SJSA1 (cell line): ENCODE measurements at places on chromosomes 11 and 22. TPM values are rescaled to one million over a fixed set of nuclear protein-coding genes. Genes with fewer than 3 reads are reported as not detected.

DNA sequence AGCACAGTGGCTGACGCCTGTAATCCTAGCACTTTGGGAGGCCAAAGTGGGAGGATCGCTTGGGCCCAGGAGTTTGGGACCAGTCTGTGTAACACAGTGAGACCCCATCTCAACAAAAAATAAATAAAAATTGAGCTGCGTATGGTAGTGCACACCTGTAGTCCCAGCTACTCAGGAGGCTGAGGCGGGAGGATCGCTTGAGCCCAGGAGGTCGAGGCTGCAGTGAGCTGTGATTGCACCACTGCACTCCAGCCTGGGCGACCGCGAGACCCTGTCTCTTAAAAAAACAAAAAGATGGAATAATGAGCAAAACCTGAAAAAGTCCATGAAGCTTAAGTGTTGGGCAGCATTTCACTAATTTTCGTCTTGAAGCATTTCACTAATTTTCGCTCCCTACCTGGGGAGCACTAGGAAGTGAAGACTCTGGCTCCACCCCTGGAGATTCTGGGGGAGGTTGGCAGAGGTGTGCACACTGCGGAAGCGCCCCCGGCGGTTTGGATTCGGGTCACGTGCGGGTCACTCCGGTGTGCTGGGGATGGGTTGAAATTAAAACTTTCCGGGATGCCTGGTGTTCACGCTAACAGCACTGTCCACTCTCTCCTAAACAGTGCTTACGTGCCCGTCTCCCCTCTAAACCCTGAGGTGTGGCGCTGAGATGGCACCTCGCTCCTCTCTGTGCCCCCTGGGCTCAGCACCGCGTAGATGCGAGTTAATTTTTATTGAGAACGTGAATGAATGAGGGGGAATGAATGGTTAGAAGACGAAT lies 906 bp upstream of the NAA40 start:
- H3K27me3 ChIP-seq, result no peaks in the 10 kb centered on the region
- peaks cover 30% of the 10 kb centered on the region for H3K4me1 ChIP-seq
- peak overlapping the region; percentile 60 for H3K4me3 ChIP-seq
- H3K27ac ChIP-seq, result no peak overlapping the region
- H3K36me3 ChIP-seq, result peaks cover 16% of the 10 kb centered on the region

- H3K4me1 ChIP-seq, result peaks cover 7% of the 10 kb centered on the region
- DNase-seq, result peak; percentile 62
- no peak overlapping the region for H3K4me3 ChIP-seq
Observed at GRCh38 chr22:24525416-24526037, 29.4 kb downstream of the GUCD1 start.

- H3K27me3 ChIP-seq, result no peaks in the 10 kb centered on the region
- H3K4me1 ChIP-seq, result no peaks in the 10 kb centered on the region
- no peaks in the 10 kb centered on the region for H3K36me3 ChIP-seq
- H3K4me3 ChIP-seq, result no peak overlapping the region
- no peak for DNase-seq
Observed at GRCh38 chr11:2293984-2294925, 7.5 kb downstream of the C11orf21 start.

DNA sequence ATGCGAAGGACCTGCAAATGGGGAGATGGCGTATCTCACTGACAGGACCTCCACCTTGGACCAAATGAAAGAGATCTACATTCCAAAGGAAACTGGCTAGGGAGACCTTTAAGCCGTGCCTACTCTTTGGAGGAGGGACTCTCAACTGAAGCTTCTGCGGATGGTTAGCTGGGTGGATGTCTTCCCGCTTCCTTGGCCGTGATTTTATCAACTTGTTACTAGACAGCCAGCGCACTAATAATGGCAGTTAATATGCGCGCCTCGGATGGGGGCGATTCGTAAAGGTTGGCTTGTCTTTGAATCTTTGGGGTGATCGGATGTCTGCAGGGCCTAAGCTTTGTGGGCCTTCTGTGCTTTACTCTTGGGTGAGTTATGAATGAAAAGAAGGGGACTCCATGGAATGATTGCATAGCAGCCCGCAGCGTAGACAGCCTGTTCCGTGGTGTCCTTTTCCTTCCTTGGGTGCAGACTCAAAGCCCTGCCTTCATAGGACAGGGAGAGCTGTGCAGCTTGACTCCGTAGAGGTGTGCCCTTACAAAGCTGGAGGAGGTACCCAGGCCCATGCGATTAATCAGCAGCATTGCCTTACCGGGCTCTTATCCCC lies 1.5 kb downstream of the ZNRF3 start:
- H3K4me3 ChIP-seq, result peak overlapping the region; percentile 78
- no peaks in the 10 kb centered on the region for H3K27me3 ChIP-seq
- no peaks in the 10 kb centered on the region for H3K36me3 ChIP-seq
- no peak overlapping the region for H3K27ac ChIP-seq

DNA sequence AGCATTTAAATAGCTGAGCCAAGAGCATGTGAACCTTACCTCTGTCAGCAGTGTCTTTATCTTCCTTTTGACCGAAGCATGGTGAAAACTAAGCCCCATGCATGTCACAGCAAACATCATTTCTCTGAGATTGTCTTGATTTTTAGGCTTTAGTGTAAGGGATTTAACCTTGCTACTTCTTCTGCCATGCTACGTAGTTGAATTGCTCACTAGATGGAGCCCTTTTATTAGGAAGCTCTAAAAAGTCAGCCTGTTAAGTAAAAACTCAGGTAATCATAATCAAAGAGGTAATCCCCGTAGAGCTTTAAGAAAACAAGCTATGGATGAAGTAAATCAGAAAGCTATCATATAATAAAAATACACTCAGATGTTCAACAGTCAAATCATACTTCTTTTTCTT lies 149.5 kb downstream of the PGR start:
- no peak overlapping the region for H3K4me3 ChIP-seq
- no peaks in the 10 kb centered on the region for H3K27me3 ChIP-seq
- H3K36me3 ChIP-seq, result no peaks in the 10 kb centered on the region; the same call in 1 of the 2 replicates
- no peak for DNase-seq

DNA sequence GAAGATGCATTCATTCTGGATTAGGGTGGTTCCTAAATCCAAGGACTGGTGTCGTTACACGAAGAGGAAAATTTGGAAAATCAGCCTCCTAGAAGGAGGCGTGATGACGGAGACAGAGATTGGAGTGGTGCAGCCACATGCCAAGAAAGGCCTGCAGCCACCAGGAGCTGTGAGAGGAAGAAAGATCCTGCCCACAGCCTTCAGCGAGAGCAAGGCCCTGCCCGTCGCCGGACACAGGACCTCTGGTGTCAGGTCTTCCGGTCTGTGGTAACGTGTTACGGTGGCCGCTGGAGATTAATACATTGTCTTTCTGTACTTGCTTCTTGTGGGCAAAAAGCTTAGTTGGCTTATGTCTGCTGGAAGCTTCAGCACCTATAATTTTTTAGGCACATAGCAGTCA lies 1045.8 kb downstream of the BRD1 start:
- no peaks in the 10 kb centered on the region for H3K36me3 ChIP-seq
- H3K4me3 ChIP-seq, result no peak overlapping the region
- H3K4me1 ChIP-seq, result no peaks in the 10 kb centered on the region
- H3K27me3 ChIP-seq, result no peaks in the 10 kb centered on the region

DNA sequence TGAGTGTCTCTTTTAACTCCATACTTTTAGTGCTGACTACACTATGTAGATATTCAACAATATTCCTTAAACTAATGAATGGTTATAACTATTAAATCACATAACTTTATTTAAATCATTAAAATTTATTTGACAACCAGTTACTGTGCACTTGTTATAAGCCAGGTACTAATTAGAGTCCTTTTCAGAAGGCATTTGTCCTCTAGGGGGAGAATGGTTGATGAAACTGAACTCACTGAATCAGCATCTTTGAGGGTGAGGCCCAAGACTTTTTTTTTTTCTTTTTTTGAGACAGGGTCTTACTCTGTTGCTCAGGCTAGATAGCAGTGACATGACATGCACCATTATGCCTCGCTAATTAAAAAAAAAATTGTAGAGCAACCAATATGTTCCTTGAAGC lies 515.6 kb upstream of the CCDC90B start:
- H3K4me1 ChIP-seq, result no peaks in the 10 kb centered on the region
- no peaks in the 10 kb centered on the region for H3K36me3 ChIP-seq
- no peaks in the 10 kb centered on the region for H3K27me3 ChIP-seq
- no peak for DNase-seq
- no peak overlapping the region for H3K27ac ChIP-seq

DNA sequence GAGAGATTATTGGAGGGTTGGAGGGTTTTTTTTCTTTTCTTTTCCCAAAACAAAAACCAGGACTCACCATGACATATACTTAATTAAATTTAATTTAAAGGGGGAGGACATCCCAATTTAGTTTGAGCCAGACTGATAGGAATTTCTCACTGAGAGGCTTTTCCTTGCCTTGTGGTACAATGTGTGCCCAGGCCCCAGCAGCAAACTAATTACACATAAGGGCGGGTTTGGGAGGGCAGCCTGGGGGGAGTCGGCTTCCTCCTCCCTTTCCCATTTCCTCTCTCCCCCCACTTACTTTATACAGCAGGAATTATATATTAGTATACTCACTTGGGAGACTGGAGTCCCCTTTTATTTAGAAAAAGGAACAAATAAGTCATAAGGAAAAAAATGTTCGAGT lies 2.9 kb downstream of the TEAD1 start:
- H3K4me1 ChIP-seq, result peaks cover 44% of the 10 kb centered on the region
- H3K4me3 ChIP-seq, result peak overlapping the region; percentile 96
- H3K27me3 ChIP-seq, result no peaks in the 10 kb centered on the region

DNA sequence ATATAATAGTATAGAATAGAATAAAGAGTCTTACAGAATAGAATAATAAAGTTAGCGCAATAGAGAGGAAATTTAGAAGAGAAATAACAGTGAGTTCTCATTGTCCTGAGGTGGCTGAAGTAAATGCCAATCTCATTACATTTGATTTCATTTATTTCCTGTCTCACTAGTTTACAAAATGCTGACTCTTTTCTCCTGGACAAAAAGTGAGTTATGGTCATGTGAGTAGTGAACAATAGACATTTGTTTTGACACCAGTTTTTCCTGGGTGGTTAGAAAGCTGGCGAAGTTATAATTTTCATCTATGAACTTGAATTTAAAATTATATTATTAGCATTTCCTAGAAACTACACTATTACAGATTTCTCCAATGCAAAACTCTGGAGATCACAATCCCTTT lies 143.7 kb downstream of the TYR start:
- H3K4me1 ChIP-seq, result no peaks in the 10 kb centered on the region
- H3K27me3 ChIP-seq, result no peaks in the 10 kb centered on the region
- DNase-seq, result no peak

- H3K36me3 ChIP-seq, result no peaks in the 10 kb centered on the region
- H3K27me3 ChIP-seq, result no peaks in the 10 kb centered on the region
- no peak overlapping the region for H3K4me3 ChIP-seq
- no peak for DNase-seq
- H3K27ac ChIP-seq, result no peak overlapping the region
Observed at GRCh38 chr11:113043698-113044097, 82.5 kb downstream of the NCAM1 start.

DNA sequence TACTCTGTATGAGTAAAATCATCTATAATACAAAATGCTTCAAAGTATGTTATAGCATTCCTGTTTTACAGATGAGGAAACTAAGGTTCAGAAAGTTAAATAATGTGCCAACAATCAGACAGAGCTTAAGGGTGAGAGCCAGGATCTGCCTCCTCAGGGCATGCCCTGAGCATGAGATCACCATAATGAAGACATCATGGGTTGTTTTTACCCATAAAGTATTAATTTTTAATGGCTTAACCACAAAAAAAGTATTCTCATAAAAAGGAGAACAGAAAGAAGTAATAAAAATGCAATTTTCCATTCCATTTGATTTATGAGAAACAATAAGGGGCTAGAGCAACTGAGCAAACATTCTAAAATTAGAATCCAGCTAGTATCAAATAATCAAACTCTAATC lies 534.3 kb upstream of the ARHGAP42 start:
- peaks cover 15% of the 10 kb centered on the region for H3K4me1 ChIP-seq
- no peaks in the 10 kb centered on the region for H3K27me3 ChIP-seq
- peak overlapping the region; percentile 81; the same call in 1 of the 2 replicates for H3K27ac ChIP-seq
- DNase-seq, result peak; percentile 2
- H3K4me3 ChIP-seq, result no peak overlapping the region
- H3K36me3 ChIP-seq, result no peaks in the 10 kb centered on the region

DNA sequence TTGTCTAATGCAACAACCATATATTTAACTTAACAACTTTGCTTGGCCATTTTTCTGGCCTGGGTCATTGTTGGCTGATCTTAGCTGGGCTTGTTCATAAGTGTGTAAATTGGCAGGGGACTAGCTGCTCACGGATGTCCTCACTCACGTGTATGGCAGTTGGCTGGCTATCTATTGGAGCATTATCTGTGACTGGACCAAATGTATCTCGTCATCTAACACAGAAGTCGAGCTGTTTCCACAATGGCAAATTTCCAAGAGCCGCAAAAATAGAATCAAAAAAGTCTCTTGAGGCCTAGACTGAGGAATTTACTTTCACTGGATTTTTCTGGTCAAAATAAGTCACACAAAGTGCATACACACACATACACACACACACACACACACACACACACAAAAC lies 893.3 kb downstream of the FAM181B start:
- no peaks in the 10 kb centered on the region for H3K27me3 ChIP-seq
- H3K36me3 ChIP-seq, result no peaks in the 10 kb centered on the region
- no peaks in the 10 kb centered on the region for H3K4me1 ChIP-seq
- no peak overlapping the region for H3K27ac ChIP-seq

- H3K27ac ChIP-seq, result no peak overlapping the region
- H3K4me3 ChIP-seq, result no peak overlapping the region
- DNase-seq, result no peak
- H3K36me3 ChIP-seq, result no peaks in the 10 kb centered on the region
- no peaks in the 10 kb centered on the region for H3K27me3 ChIP-seq
Observed at GRCh38 chr11:78548911-78549590, 25.6 kb downstream of the NARS2 start.

DNA sequence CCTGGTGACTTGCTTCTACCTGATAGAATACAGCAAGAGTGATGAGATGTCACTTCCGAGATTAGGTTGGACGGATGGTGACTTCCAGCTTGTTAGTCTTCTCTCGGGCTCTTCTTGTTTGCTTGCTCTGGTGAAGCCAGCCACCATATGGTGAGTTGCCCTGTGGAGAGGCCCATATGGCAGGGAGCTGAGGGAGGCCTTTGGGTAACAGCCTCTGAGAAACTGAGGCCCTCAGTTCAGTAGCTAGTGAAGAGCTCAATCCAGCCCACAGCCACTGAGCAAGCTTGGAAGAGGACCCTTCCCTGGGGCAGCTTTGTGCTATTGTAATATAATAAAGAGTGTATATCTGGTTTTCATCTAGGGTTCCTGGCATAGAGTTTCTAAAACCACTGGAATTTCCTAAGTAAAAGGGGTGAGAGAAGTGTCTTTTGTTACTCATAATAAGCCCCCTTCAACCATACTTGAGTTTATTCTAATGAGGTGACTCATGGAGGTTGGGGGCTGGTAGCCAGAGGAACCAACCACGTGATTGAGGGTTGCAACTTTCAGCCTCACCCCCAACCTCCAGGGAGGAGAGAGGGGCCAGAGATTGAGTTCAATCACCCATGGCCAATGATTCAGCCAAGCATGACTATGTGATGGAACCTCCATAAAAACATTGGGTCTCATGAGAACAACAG lies 8.0 kb upstream of the TPCN2 start:
- no peaks in the 10 kb centered on the region for H3K36me3 ChIP-seq
- peaks cover 60% of the 10 kb centered on the region for H3K4me1 ChIP-seq
- peak overlapping the region; percentile 91 for H3K27ac ChIP-seq
- H3K27me3 ChIP-seq, result no peaks in the 10 kb centered on the region
- DNase-seq, result peak; percentile 99

- H3K27ac ChIP-seq, result no peak overlapping the region
- H3K4me3 ChIP-seq, result no peak overlapping the region
- no peaks in the 10 kb centered on the region for H3K36me3 ChIP-seq
- H3K27me3 ChIP-seq, result peaks cover 3% of the 10 kb centered on the region; the same call in 1 of the 2 replicates
- peaks cover 2% of the 10 kb centered on the region for H3K4me1 ChIP-seq
- no peak for DNase-seq
Observed at GRCh38 chr22:45058622-45058912, 48.8 kb upstream of the PHF21B start.

Gene HTATIP2
- 63.2 and 66.5 TPM in 2 replicates for total RNA-seq

Gene ALDH3B2
- not detected in 2 replicates for total RNA-seq

Gene MUC2
- total RNA-seq, result not detected in 2 replicates

Gene DDT
- 58.7 and 86.0 TPM in 2 replicates for total RNA-seq

Gene KLHL35
- total RNA-seq, result 0.41 and 0.58 TPM in 2 replicates

Gene ANO3
- total RNA-seq, result not detected in 2 replicates

Gene ELF5
- total RNA-seq, result not detected in 2 replicates

Gene ANO1
- 0.72 and 1.4 TPM in 2 replicates for total RNA-seq
